ENCODE measurements at places on chromosomes 2 and 18.

DNA sequence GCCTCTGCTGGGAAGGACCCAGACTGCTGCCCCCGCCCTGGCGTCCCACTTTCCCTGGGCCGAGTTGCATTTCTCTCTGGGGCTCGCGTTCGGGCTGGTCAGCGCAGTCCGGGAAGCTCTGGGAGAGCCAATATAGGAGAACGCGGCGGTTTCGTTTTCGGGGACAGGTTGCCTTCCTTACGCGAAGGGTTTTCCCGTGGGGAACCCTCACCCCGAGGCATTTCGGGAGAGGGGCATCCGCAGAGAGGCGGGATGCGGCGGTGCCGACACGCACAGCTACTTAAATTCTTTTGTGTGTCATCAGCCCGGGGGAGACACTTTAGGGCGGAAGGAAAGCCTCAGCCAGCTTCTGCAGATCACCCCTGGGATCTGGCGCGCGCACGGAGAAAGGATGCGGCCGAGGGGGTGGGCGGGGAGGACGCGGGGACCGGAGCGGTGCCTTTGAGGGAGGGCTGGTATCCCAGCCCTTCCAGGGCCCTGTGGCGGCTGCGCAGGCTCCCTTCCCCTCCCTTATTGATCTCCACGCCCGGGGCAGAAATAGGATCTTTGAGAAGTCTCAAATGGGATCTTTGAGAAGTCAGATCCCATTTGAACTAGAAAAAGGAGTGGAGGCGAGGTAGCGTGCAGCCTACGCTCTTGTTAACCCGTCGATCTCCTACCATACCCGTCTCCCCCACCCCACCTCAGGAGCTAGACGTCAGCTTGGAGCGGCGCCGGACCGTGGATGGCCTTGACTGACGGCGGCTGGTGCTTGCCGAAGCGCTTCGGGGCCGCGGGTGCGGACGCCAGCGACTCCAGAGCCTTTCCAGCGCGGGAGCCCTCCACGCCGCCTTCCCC is 1.2 kb downstream of the GATA6 start:
- no peak for DNase-seq

DNA sequence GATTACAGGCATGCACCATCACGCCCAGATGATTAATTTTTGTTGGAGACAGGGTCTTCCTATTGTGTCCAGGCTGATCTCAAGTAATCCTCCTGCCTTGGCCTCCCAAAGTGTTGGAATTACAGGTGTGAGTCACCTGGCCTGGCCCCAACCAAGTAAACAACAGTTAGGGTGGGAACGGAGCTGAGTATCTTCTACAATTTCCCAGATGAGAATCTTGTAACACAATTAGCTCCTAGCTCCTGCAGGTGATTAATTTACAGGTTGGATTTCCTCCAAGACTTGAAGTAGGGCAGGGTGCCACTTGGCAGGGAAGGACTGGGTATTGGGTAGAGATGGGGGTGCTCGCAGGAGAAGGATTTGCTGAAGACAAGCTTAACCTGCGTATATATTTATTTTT is 17.8 kb downstream of the NLRC4 start:
- peak; percentile 48 for DNase-seq

- peak; percentile 8 for DNase-seq
These were observed 1.8 kb downstream of the CCDC85A start for GRCh38 chr2:56185582-56186046.

DNA sequence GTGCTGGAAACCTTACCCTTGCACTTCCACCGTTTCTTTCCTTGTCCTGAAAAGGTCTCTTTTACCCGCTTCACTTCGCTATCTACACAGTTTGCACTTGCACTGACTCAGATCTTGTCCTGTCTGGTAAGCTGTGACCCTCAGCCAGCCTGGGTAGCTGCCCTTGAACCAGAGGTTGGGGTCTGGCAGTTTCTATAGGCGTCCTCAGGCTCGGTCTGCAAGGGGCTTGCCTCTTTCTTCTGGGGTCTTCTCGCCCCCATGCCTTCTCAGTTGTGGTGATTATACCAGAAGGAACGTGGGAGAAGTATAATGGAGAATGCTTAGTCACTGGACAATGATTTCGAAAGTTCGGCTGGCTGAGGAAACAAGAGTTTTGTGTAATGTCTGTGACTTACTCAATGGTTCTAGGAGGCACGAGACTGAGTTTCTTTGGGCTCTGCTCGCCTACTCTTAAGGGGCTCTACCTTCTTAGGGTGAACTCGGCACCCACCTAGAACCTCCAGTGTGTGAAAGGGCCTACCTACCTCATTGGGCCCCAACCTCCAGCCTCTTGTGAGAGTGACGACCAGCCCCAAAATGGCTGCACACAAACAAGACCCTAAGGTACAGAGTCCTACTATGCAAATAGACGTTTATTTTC is 6.9 kb upstream of the STAT1 start:
- no peak for DNase-seq

DNA sequence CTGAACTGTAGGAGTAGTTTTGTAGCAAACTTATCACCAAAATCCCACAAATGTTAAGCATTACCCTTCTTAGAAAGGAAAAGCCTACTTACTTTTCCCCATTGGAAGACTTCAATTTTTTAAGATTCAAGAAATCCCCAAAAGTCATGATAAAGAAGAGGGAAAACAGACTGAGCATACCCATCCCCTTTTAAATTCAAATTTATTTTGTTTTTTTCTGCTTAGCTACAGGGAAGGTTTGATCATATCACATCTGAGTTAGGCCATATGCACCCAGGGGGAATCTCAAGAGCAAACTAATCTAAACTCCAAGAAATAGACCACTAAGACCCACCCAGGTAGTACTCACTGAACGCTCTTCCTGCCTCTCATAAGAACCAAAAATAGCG is 174.6 kb downstream of the TGIF1 start:
- no peak for DNase-seq

- no peak for DNase-seq
These were observed 370.2 kb upstream of the SLC14A2 start for GRCh38 chr18:45245091-45245511.

DNA sequence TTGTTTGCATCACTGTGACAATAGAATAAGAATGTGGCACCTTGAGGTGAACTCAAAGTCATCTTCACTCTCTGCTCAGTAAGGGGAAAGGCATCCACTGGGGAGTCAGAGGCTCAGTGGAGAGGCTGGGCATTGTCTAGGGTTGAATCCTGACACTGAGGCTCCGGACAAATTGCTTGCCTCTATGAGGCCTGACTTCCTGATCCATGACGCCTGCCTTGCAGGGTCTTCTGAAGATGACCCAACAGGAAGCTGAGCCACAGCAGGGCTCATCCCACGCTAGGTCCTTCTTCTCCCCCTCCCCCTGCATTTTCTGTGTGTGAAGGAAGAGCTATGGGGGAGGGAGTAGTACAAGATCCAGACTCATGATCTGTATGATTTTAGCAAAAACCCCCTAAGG is 265.1 kb downstream of the SH3BP4 start:
- no peak for DNase-seq

DNA sequence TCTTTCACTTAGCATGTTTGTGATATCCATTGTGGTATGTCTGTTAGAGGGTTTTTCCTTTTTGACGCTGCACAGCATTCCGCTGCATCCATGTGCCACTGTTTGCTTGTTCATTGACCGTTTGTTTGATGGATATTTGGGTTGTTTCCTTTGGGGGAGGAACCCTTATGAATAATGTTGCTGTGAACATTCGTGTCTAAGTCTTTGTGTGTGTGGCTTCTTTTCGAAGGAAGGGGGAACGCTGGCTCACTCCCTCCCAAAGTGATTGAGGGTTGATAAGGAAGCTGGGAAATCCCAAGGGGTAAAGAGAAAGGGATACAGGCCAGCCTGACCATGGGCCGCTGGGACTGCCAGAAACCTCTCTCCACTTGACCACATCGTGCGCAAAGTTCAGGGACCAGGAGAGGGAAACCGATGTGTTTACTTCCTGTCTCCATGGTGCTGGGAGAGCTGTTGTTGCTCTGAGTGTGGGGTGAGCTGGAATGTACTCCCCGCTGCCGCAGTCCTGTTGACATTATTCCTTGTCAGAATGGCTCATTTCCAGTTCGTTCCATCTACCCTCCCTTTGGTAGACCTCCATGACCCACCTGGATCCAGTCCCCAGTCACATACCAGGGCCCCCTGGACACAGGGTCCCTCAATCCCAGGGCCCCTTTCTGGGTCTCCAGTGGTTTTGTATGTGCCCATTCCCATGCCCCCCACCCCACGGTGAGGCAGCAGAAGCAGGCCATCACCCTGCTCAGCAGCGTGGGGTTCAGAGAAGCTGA is 39.6 kb downstream of the HS1BP3 start:
- no peak for DNase-seq

DNA sequence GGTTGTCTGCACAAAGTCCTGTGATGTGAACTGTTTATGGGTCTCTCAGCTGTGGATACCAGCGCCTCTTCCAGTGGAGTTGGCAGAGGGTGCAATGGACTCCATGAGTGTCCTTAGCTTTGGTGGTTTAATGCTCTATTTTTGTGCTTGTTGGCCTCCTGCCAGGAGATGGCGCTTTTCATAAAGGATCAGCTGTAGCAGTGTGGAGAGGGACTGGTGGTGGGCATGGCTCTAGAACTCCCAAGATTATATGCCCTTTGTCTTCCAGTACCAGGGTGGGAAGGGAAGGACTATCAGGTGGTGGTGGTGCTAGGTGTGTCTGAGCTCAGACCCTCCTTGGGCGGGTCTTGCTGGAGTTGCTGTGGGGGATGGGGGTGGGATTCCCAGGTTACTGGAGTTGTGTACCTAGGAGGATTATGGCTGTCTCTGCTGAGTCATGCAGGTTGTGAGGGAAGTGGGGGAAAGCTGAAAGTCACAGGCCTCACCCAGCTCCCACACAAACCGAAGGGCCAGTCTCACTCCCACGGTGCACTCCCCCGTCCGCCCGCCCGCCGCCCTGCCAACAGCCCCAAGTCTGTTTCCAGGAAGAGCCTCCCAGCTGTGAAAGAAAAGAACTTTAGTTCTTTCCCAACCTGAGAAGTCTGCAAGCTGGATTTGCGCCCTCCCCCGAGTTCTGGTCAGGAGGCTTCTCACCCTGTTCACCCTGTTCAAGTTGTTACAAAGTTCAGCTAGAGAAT is 108.1 kb downstream of the MARCO start:
- DNase-seq = no peak

- DNase-seq = no peak
These were observed 107.6 kb upstream of the RMP24 start for GRCh38 chr18:35864916-35865315.

GRCh38 chr2:172944022-172944793 is 131.4 kb upstream of the MAP3K20 start:
- DNase-seq = no peak

DNA sequence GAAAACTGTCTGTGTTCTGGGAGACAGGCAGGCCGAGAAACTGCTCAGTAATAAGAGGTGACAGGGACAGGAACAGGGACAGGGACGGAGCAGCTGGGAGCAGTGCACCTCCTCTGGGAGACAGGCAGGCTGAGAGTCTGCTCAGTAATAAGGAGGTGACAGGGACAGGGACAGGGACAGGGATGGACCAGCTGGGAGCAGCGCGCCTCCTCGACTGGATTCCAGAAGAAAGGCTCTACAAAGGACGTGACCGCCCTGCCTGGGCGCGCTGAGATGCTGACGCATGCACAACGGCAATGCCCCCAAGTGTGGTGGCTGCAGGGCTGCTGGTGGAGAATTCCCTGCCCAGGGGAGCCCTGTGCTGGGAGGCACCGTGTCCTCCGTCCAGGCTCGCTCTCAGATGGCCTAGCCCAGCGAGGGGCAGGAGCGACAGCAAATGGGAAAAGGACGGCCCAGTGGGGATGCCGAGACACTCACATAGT is 44.2 kb upstream of the PXDN start:
- DNase-seq = no peak

DNA sequence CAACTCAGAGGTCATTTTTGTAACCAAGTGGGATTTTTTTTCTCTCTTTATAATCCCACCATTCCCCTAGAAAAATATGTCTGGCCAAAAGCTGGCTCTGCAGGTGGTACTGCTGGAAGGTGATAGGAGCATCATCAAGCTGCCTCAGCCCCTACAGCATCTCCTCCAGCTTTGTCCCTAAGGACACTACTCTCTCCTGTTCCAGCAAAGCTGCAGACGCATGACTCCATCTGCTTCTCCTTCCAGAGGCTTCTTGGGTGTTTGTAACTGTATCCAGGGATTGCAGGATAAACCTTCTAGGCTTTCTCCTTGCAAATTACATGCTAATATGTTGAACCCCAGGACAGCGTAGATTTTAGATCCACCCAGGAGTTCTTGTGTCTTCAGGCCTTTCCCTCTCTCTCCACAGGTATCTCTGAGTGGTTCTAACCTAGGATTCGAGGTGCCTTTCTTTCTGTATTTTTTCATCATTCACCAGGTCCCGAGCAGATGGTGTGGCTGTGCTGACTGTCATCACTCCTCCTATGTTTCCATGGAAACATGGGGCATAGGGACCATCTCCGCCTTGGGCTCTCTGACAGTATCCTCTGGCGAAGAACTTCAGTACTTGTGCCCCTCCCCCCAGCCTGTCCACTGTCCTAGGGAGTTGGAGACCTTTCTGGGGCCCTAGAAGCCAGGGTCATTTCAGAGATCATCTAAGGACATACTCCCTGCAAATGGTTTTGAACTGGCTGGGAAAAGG is 34.3 kb downstream of the AFF3 start:
- DNase-seq = peak; percentile 90

Data from NCI-H2171 (cell line).